Spleen (tissue), 13 donors: ENCODE measurements at places on chromosomes 6 and 20. TPM values are rescaled to one million over a fixed set of nuclear protein-coding genes. Genes with fewer than 3 reads are reported as not detected.

Gene ENPP3
- total RNA-seq: 1.3 TPM

Gene PLN
- total RNA-seq: 1.3 TPM

Gene MEP1A
- total RNA-seq: not detected

Gene NKX2-2
- total RNA-seq: not detected

Gene DNMT3B
- total RNA-seq: 0.63 TPM

Gene SLC17A1
- total RNA-seq: not detected

Gene FITM2
- total RNA-seq: 5.4 TPM

Gene CDH4
- total RNA-seq: 5.4 TPM

Gene SOX18
- 63.1 TPM for total RNA-seq

Gene ASIP
- total RNA-seq: not detected

Gene C6orf52
- total RNA-seq: not detected

Gene TSBP1
- not detected for total RNA-seq

Gene FUT9
- total RNA-seq: not detected

Gene DSE
- 63.5 TPM for total RNA-seq

Gene ARG1
- 16.5 TPM for total RNA-seq

Gene SIRPD
- 2.4 TPM for total RNA-seq

Gene HLA-DQB2
- 18.3 TPM for total RNA-seq

Gene HECA
- 94.3 TPM for total RNA-seq

Gene NOTCH4
- total RNA-seq: 13.5 TPM

Gene GMEB2
- total RNA-seq: 15.0 TPM
